ENCODE measurements at places on chromosomes 3 and 15.

DNA sequence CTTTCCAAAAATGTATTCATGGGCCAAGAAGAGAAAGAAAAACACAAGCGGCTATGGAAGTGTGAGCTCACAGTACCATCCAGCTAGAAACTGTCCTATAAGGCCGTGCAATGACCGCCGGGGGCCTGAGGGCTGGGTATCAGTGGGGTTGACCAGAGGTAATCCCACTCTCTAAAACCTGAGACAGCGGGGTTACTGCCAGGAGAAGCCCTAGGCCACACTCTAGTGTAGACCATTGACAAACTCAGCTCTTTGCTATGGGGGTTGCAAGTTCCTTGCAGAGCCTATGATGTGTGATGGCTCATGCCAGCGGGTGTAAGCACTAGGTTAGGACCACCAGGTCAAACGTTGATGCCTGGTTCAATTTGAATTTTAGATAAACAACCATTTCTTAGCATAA is 25.9 kb upstream of the SLCO2A1 start:
- DNase-seq, result no peak

GRCh38 chr3:194225988-194226663 is 90.2 kb downstream of the HES1 start:
- no peak for DNase-seq

- no peak for DNase-seq
Observed at GRCh38 chr15:87944050-87944449, 312.5 kb downstream of the NTRK3 start.

DNA sequence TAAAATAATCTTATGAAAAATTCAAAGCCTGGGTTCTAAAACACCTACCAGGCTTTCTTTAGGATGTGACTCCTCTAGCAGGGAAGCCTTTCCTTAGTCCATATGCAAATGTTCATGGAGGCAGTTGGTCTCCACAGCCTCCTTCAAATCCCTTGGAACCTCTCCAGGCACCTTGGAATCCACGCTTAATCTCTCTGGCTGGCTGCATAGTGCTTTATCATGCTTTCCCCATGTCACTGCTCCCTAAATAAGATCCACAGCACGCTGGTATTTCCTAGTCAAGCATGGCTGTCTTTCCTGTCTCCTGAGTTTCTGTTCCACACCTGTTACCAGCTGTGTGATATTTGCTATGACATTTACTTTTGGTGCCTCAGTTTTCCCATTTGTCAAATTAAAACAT is 71.3 kb downstream of the CLSTN2 start:
- no peak for DNase-seq

GRCh38 chr15:40637221-40637745 is 43.2 kb downstream of the KNL1 start:
- no peak for DNase-seq

DNA sequence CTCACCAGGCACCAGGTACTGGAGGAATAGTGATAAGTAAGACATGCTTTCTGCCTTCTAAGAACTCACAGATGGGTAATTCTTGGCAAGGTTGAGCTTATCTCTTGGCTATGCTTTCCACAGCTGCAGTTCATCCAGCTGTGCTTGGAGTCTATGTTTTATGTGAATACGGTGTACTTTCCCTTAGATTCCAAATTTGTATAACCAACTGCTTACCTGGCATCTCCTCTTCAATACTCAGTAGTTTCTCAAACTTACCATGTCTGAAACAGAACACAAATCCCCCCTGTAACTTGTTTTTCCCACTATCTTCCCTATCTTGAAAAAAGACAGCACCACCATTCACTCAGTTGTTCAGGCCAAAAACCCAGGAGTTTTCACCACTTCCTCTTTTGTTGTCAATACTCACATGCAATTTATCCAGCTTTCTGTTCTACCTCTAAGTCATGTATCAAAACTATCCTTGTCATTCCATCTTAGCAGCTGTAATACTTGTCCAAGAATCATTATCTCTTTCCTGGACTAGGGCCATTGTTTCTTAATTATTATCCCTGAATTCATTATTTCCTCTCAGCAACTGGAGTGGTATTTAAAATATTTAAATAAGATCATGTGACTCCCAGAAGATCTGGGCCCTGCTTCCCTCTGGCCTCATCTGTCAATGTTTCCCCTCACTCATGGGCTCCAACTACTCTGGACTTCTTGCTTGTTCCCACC is 32.6 kb downstream of the COL6A5 start:
- DNase-seq, result no peak

GRCh38 chr15:67025719-67026609 is 39.4 kb upstream of the SMAD3 start:
- DNase-seq, result no peak
